ENCODE measurements at places on chromosomes 5 and 9.

- DNase-seq, result no peak
Observed at GRCh38 chr5:124801551-124801950, 55.1 kb upstream of the ZNF608 start.

DNA sequence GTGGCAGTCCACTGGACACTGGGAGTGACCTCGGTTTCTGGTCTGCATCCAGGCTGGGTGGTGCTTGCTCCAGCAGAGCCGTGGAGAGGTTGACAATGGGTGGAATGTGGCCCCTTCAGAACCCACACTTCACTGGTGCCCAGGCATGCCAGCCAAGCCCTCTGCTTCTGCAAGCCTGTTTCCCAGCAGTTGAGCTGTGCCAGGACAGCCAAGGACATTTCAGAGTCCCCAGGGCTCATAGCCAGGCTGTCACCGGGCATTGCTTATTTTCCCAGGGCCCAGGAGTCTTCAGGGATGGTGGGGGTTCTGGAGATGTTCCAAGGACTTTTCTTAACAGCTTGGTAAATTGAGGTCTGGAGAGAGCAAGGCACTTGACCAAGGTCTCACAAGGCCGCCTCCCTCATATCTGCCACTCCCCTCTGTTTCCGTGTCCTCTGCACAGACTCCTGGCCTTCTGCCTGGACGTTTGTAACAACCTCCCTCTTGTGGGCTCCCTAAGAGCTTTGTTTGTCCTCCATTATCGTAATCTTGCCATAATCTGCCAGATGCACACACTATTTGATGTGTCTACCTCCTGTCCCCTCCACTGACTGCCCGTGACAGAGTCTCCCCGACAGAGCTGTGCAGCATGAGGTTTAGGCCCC is 3.8 kb upstream of the NDST1 start:
- no peak for DNase-seq

- DNase-seq, result no peak
Observed at GRCh38 chr5:150779397-150780186, 1.0 kb downstream of the SMIM3 start.

DNA sequence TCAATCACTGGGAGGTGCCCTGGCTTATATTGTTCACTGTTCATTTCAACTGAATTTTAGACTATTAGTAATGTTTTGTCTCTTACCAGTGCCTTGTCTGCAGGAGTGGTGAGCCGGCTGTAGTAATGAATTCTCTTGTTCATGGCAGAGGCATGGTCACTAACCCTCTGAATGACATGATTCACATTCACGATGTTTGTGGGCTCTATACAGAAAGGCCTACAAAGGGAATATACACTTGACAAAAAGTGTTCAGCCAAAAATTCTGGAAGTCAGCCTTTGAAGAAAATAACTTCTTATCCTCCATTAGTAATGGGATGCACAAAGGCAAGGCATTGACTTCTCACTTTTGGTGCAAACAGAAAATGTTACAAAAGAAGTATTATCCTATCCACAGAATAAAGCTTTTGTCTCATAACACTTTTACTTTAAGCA is 39.6 kb downstream of the SLC38A9 start:
- DNase-seq, result no peak

GRCh38 chr5:82499725-82500244 is 221.6 kb upstream of the RPS23 start:
- DNase-seq, result no peak

GRCh38 chr5:4191041-4191440 is 595.4 kb downstream of the IRX1 start:
- no peak for DNase-seq

GRCh38 chr5:112919972-112920371 is 2.1 kb downstream of the REEP5 start:
- DNase-seq, result no peak

DNA sequence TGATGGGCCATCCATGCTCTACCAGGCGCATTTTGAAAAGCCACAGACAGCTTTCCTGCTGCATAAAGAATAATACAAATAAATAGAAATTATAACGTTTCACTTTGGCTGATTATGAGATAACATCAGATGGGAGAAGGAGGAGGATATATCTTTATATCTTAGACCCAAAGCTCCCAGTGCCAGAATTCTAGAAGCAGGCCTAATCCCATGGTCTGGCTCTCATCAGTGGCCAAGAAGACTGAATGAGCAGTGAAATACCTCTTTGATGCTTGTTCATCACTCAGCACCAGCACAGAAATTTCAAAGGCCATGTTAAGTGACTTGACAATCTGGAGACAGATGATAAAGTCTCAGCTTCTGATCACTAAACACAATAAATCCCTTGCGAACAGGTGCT is 107.6 kb downstream of the PPP2R2B start:
- no peak for DNase-seq

- DNase-seq, result no peak
Observed at GRCh38 chr5:134005417-134006061, 764 bp upstream of the VDAC1 start.

DNA sequence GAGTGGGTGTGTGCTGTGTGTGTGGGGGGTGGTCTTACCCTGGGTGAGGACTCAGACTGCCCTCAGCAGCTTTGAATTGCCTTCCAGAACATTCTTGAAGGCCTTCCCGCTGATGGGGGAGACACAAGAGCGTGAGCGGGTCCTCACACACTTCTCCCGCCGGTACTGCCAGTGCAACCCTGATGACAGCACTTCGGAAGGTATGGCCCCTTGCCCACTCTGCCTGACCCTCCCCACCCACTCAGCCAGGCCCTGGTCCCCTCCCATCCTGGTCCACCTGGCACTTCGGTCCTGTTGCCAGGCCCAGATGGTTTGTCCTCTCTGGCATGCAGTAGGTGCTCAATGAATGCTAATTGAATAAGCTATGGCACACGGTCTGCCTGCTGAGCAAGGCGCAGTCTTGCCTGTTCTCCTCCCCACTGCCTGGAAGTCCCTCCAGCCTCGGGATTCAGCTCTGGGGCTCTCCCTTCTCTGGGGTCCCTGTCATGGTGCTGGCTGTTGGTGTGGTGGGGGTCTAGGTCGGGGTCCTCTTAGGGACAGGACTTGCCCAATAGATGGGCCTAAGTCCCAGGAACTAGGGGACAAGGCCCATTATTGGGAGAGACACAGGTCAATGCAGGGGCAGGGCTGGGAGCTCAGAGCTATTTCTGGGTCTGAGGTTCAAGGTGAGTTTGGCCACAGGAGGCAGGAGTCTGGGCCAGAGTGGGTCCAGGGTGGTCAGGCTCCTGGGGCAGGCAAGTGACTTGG is 26.4 kb downstream of the PSD2 start:
- no peak for DNase-seq

- DNase-seq, result no peak
Observed at GRCh38 chr5:5954275-5954598, 424.1 kb downstream of the MED10 start.

DNA sequence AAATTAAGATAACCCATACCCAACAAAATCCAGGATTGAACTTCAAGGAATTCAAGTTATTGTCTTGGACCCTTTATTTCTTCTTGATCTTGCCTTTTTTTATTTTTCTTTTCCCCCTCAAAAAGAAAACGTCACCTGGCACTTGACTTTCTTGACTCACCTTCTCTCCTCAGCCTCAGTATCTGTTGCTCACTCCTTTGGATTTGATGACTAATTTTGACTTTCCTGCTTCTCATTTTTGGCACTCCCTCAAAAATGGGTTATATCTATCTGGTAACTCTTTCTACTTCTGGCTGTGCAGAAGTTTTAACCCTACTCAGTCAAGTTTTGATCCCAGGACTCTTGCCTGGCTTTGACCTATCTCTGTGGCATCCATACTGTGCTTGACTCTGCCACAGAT is 66.6 kb upstream of the SPATA31D4 start:
- no peak for DNase-seq

DNA sequence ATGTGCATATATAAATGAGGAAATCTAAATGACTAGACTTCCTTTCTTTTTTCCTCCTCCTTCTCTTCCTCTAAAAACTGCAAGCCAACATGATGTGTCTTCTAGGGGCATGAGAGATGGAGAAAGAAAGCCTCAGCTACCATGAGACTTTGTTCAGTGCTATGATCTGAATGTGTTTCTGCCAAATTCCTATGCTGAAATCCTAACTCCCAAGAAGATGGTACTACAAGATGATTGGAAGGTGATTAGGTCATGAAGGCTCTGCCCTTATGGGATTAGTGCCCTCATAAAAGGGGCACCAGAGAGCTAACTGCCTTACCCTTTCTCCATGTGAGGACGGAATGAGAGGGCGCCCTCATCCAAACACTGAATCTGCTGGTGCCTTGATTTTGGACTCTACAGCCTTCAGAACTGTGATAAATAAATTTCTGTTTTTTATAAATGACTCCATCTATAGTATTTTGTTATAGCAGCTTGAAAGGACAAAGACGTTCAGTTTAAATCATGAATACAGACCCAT is 72.2 kb upstream of the IL6ST start:
- DNase-seq, result no peak

DNA sequence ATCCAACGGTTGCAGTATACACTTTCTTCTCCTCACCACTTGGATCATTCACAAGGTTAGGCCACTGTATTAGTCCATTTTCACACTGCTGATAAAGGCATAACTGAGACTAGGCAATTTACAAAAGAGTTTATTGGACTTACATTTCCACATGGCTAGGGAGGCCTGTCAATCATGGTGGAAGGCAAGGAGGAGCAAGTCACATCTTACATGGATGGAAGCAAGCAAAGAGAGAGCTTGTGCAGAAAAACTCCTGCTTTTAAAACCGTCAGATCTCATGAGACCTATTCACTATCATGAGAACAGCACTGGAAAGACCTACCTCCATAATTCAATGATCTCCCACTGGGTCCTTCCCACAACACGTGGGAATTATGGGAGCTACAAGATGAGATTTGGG is 81.8 kb upstream of the DAP start:
- DNase-seq, result no peak

- no peak for DNase-seq
Observed at GRCh38 chr5:98301547-98301946, 471.9 kb upstream of the RGMB start.

- no peak for DNase-seq
Observed at GRCh38 chr9:117412841-117413240, 2.0 kb downstream of the ASTN2 start.

DNA sequence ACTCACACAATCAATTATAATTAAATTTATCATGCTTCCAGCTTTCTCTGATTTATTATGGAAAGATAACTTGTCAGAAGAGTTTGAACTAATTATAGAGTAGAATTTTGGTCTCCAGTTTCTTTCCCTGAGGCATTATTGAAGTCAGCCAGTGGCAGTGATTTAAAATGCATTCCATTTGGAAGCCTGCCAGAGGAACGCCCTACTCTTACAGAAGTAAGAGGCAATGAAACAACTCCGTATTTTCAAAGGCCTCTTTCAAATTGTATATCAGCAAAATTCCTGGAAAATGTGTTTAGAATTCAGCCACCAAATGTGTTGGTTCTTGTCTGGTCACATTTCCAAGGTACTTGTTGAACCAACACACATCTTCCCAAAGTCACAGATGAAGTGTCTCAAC is 640.9 kb downstream of the SEMA5A start:
- DNase-seq, result no peak

GRCh38 chr5:66653325-66653724 is 57.1 kb downstream of the MAST4 start:
- DNase-seq, result no peak

GRCh38 chr9:92140754-92141143 is 25.5 kb upstream of the SPTLC1 start:
- no peak for DNase-seq

DNA sequence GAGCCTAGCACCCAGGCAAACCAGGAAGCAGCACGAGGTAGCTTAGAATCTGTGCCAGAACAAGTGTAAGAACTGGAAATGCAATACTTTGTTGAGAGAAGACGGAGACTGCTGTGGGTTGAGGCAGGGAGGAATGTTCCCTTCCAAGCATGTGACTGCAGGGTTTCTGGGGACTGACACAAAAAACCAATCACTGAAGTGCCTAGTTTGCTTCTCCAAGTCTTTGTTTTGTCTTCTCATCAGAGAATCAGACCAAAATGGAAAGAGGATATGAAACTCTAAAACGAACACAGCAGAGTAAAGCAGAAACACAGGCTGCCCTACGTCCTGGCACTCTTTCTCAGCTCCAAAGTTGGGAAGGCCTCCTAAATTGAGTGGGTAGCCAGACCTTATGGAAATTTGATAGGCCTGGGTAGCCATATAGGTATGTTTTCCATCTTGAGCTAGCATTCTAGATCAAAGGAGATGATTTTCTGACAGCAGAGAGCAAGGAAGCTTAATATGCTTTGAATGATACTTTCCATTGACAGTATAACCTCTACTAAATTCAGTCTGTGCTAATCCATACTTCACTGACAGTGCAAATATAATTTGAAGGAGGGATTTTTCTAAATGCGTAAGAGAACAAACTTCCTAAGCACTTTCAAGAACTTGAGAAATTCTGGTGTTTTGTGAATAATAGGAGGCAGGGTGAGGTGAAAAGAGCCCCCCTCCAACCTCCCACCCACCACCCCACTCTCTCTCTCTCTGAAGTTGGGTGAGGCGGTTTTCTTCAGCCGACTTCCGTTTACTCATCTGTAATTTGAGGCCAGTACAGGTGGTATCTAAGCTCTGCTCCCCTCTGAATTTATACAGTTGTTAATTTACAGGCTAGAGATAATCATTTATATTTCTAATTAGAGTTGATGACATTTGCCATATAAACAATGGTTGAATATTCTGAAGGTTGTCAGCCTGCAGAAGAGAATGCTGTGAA is 5.5 kb downstream of the ADRB2 start:
- no peak for DNase-seq

DNA sequence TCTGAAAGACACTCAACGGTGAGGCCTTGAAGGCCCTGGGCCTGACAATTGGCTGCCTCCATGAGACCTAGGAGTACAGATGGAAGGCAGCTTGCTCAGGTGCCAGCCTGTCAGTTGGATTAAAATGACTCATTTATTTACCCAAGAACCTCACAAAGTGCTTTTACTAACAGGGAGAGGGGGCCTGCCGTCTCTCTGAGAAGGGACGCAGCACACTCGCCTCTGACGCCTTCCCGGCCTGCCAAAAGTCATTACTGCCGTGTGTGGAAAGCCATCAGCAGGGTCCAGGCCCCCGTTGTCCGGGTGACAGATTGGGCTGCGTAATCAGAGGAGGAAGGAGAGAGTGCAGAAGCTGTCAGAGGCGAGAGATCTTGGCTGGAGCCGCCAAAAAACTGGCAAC is 32.4 kb downstream of the DDX31 start:
- peak; percentile 44 for DNase-seq

- DNase-seq, result no peak
Observed at GRCh38 chr5:68053202-68053601, 162.4 kb upstream of the PIK3R1 start.

GRCh38 chr9:93576258-93577077 is at the start of gene PHF2:
Gene PHF2, plus strand, starts transcription at chr9:93576584. Its CDS starts 190 bp downstream, at chr9:93576774.
- DNase-seq, result peak; percentile 12

DNA sequence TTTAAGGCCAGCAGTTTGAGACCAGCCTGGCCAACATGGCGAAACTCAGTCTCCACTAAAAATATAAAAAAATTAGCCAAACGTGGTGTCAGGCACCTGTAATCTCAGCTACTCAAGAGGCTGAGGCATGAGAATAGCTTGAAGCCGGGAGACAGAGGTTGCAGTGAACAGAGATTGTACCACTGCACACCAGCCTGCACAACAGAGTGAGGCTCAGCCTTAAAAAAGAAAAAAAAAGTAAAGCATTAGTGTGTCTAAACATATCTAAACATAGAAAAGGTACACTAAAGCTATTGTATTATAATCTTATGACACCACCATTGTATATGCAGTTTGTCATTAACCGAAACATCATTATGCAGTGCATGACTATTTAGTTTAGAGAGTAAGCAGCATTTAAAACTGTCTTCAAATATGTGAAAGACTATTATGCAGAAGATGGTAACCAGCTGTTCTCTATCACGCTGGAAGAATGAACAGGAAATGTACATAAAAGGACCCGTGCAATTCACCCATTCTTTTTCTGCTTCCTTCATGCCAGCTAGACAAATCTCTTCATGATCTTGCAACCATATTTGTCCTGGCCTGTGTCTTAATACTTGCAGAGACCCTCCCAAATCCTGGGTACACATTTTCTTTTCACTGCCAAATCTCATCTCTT is 58.6 kb downstream of the ITGA1 start:
- DNase-seq, result no peak

All from NCI-H510A treated with DMSO at 0.1 percent for 48 hours (cell line).